ENCODE measurements at places on chromosomes 5 and 9. TPM values are rescaled to one million over a fixed set of nuclear protein-coding genes. Genes with fewer than 3 reads are reported as not detected.

GRCh38 chr5:20114526-20114925, 126.5 kb upstream of the CDH18 start:
- DNase-seq: no peak

GRCh38 chr9:137295849-137296669, 6.0 kb downstream of the NRARP start:
- DNase-seq: peak; percentile 55

The CDH10 gene
- total RNA-seq: not detected

DNA sequence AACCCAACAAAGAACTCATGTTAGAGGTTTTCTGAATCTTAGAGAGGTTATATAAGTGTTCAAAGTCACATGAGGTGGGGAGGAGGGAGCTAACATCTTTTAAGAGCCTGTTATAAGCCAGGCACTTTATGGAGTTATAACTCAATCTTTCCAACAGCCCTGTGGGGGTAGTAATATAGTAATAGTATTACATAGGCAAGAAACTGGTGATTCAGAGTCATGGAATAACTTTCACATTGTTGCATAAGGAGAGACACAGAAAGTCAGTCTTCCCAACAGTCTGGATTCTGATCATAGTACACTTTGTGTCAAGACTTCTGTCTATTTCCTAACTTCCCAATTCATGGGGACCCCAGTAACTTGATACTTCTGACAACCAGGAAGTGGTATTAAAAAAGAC, 89.2 kb downstream of the ACER2 start:
- no peak for DNase-seq

- no peak for DNase-seq
Observed at GRCh38 chr5:82164176-82164976, 113.8 kb downstream of the RPS23 start.

DNA sequence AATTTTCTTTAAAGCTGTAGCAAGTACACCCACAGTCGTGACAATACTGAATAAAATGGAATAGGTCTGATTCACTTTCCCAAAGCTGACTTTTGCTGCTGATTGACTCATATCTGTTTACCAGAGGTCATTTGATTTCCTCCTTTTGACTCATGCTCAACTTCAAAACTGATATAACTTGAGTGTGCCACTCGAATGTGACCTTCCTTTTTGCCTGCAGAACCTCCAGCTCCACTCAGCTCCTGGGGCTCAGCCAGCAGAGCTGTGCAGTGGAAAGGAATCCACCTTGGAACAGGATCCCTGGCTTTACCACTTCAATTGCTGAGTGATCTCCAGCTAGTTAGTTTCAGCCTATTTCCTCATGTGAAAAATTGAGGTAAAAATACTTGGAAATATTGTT, 84.1 kb downstream of the FEM1C start:
- DNase-seq: no peak

GRCh38 chr5:6711409-6712141, 1.7 kb upstream of the TENT4A start:
- DNase-seq: no peak

- DNase-seq: no peak
Observed at GRCh38 chr5:73921741-73922140, 295.7 kb downstream of the ARHGEF28 start.

DNA sequence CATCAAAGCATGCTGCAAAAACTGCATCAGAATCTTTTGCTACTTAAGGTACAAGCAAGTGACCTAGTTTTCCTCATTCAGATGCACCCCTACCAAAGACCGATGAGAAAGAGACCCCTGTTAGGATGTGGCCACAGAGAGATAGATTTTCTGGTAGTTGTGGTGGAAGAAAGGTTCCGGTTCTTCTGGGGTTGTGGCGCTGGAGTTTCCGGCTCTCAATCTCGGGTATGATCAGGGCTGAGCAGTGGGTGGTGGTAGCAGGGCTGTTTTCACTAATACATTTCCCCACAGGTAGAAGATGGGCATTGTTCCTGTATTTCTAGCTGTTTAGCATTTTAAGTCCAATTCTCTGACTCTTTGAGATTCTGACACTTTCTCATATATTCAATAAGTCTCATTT, 58.4 kb downstream of the PCSK1 start:
- no peak for DNase-seq

DNA sequence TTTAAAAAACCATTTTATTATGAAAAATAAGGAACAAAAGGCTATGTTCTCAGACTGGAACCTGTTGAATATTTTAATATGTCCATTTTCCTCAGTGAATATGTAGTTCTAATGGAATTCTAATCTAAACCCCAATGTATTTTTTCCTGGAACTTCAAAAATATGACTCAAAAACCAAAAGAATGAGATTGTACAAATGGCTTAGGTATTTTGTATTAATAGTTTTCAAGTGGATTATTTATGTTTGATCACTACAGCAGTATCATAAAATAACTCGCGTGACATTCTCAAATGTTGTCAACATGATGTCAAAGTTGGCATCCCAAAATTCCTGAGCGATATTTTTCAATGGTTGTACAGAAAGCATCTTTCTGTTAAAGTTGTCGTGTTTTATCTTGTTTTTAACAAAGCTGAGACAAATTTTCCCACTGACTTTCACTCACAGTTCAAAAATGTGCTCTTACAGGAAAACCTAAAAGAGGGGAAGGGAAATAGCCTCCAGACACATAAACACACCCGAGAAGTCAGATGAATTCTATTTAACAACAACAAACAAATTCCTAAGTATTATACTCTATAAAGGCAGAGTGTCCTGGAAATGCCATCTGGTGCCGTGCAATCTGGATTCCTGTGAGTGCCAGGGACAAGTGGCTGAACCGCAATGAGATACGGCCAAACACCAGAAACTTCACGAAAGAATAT, 68.1 kb upstream of the TAS2R1 start:
- DNase-seq: no peak

The C9orf40 gene
- total RNA-seq: 18.6 TPM

- DNase-seq: no peak
Observed at GRCh38 chr9:117375956-117376355, 38.9 kb downstream of the ASTN2 start.

- no peak for DNase-seq
Observed at GRCh38 chr9:133405508-133406438, 12.0 kb downstream of the REXO4 start.

- no peak for DNase-seq
Observed at GRCh38 chr9:109935406-109936087, 155.5 kb downstream of the PALM2AKAP2 start.

The HABP4 gene
- total RNA-seq: 15.7 TPM
